ENCODE measurements at places on chromosomes 5 and 9.

DNA sequence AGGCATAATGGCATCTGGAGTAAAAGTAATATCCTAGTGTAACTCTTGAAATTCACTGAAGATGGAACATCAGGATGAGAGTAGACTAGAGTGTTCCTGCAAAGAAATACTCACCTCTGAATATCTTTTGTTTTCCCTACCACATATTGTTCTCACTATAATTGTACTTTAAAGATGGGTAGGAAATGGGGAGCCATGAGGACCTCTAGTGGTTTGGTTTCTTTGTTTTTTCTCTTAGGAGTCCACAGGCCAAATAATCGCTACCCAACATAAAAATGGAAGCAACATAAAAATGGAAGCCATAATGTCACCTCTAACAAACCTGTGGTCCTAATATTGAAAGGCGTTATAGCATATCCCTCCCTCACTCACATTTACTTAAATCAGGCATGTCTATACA is 2375.8 kb downstream of the MAT2B start:
- no peak for DNase-seq

DNA sequence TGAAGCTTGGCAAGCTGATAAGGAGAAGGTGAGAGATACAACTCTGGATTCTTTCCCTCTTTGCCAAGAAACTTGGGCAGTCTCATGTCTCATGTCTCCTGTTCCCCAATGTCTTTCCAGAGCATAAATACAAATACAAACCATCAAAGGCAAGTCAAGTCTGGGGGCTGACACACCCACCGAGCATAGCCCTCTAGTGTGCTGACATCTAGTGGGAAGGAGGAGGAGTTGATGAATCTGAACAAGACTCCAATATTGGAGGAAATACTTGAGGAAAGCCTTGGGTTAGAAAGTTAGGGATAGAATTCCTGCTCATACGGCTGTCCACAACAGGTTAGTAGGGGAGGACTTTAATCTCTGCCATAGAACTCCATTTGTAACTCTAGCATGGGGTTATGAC is 8.6 kb downstream of the MLANA start:
- no peak for DNase-seq

GRCh38 chr5:124399426-124399961 is 346.9 kb downstream of the ZNF608 start:
- no peak for DNase-seq

- DNase-seq: no peak
These were observed 19.0 kb downstream of the PHAX start for GRCh38 chr5:126619781-126620180.

- no peak for DNase-seq
These were observed 179.1 kb downstream of the SLIT3 start for GRCh38 chr5:169121630-169122420.

DNA sequence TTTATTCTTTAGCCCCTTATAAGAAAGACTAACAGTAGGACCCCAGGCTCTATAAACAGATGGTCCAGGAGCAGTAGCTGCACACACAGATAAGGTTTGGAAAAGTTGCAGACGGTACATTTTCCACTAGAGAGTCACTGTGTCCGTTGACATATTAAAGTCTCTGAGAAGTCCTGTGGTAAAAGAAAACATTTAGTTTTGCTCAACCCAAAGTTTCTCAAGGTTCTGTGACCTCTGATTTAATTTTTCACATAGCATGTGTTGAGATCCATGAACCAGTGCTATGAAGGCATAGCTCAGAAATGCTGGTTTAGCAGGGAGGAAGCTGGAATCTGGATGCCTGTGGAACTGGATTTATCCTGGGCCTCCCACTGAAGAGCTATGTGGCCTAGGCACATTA is 62.7 kb upstream of the RASEF start:
- no peak for DNase-seq

DNA sequence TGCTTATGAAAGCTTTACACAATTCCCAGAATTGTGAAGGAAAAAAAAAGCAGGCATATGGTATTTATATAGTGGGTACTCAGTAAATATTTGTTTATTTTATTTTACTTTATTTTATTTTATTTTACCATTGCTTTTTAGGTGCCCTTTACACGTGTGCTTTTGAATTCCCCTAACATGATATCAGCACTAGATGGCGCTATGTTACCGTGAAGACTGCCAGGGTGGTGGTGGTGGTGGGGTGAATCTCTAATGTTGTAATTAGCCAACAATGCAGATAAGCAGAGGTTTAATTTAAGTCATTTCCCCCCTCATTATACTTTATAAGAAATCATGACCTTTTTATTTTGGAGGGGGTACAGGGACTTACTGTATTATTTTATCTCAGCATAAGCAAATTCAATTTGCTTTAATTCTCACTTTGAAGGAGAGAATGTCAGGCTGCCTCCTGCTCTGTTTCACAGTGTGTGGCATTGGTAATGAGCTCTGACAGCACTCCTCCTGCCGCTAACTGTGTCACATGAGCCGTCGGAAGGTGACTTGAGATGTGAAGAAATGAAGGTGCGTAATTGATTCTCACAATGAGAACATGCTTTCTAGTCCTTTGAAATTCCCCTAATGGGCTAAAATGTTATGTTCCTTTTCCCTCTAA is 165.6 kb downstream of the YTHDC2 start:
- no peak for DNase-seq

DNA sequence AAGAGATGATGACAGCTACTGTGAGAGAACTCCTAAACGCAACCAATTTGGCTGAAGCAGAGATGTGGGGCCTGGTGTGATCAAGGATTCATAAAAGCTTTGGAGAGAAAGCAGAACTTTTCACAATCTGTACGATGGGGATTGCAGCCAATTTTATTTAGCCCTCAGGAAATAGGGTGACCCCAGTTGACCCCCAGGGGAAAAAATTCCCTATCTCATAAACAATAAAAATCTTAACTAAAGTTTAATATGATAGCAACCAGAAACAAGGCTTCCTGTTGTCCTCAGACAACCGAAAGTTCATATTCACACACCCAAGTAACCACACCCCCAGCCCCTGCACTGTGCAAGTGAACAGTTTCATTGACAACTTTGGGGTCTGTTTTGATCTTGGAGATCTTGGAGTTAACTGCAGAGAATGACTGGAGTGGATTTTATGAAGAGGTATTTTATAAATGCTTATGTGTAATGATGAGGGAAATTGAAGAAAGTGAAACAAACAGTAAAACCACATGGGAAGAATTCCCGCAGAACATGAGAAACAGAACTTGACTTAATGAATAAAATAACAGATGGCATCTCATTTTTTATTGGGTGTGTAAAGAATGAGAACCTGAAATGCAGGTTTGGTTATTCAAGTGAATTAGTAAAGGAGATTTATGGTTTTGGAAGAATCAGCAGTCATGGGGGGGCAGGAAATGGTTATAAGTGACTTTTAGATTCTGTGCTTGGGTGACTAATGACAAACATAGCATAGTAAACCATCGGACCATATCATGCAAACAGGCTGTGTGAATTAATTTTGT is 94.5 kb downstream of the PDE4D start:
- DNase-seq: no peak

DNA sequence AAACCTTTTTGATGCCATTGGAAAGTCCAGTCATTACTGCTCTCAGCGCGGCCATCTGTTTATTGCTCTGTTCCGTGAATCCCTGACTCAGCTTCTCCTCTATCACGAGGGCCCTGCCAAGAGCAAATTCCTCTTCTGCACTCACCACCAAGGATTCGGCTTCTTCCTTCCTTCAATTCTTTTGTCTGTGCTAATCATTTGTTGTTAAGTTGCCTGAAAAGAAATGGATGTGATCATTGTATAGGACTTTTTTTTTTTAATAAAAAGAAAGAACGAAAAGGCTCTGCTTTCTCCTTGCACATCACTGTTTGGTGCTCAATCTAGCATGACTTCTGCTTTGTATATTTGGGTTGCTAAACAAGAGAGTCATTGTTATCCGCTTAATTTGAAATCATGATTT is 128.7 kb upstream of the PIK3R1 start:
- DNase-seq: no peak
